Activated CD8-positive, alpha-beta memory T cell treated with anti-CD3 and anti-CD28 coated beads for 1 hour (primary cell): ENCODE measurements at places on chromosomes 2 and 18.

GRCh38 chr18:48957136-48957535 lies 6.4 kb upstream of the SMAD7 start:
- DNase-seq = no peak

GRCh38 chr18:66252703-66253102 lies 351.2 kb downstream of the CDH19 start:
- DNase-seq = no peak

- no peak for DNase-seq
Measured at GRCh38 chr2:8248623-8248957, 433.3 kb upstream of the ID2 start.

DNA sequence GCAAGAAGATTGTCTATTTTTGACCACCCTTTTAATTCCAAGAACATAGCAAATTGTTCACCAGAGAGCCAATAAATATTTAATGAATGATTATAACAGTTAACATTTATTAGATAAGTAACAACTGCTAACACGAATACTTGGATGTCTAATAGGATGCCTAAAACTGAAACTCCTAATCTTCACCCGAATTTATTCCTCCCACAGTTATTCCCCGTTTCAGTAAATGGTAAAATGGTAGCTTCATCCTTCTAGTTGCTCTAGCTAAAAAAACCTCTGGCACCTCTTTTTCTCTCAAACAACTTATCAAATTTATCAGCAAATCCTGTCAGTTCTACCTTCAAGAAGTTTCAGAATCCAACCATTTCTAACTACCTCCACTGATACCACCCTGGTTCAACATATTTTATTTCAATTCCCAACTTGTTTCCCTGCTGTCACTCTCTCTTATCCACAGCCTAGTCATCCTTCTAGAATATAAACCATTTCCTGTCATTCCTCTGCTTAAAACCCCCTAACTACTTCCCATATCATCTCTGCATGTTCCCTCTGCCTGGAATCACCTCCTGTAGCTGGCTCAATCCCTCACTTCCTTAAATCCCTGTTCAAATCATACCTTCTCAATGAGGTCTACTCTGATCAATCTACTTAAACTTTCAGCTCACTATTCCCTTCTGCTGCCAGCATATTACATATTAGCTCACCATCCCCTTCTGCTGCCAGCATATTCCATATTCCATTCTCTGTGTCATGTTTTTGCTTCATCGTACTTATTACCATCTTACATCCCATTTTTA lies 93.8 kb downstream of the ROCK2 start:
- no peak for DNase-seq

DNA sequence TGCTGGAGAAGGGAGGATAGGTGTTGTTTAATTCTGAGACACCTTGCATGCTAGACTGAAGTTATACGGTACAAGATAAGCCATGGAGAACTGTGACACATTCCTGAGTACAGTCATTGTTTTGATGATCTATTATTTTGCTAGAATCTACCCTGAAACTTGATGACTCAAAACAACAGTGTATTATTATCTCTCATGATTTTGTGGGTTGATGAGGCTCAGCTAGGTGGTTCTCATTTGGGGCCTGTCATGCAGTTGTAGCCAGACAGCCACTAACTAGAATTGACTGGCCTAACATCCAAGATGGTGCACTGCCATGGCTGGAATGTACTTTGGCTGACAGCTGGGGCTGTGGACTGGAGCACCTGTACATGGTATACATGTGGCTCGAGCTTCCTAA lies 5.4 kb upstream of the IL1R1 start:
- no peak for DNase-seq

DNA sequence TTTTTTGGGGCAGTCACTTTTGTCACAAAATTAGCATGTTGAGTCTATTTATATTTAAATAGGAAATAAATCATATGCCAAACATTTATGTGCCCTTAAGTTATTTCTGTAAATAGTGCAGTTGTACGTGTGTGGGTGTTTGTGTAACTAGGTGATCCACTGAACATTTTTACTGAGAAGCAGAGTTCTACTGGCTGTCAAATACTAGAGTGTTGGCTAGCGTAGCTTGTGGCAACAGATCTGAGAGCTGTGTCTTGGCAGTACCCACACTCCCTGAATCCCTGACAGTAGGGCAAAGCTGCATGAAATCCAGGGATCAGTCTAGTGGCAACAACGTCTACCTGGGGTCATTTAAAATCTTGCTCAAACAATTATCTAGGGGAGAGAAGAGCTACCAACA lies 273.1 kb upstream of the SLC8A1 start:
- DNase-seq = no peak
